Activated CD8-positive, alpha-beta memory T cell treated with anti-CD3 and anti-CD28 coated beads, Interleukin-2, amount 10 ng/mL, durations not matched to agents 7 days and 5 days (primary cell): ENCODE measurements at places on chromosomes 1 and 21.

DNA sequence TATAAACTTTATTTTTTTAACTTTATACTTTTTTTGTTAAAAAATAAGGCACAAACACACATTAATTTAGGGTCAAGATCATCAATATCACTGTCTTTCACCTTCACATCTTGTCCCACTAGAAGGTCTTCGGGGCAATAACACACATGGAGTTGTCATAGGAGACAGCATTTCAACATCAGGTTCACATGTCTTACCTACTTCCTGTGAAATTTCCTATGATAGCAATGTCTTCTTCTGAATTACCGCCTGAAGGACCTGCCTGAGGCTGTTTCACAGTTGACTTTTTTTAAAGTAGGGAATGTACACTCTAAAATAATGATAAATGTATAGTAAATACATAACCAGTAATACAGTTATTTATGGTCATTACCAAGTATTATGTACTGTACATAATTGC, 559.4 kb downstream of the PLPP3 start:
- no peak for DNase-seq

- no peak for DNase-seq
These were observed 14.0 kb upstream of the PABPC4 start for GRCh38 chr1:39590546-39590945.

- no peak for DNase-seq
These were observed 28.2 kb downstream of the FAAH start for GRCh38 chr1:46422261-46422871.

- no peak for DNase-seq
These were observed 124.7 kb downstream of the SYT2 start for GRCh38 chr1:202585590-202585933.

- peak; percentile 21 for DNase-seq
These were observed 5.4 kb downstream of the CD2 start for GRCh38 chr1:116759636-116760035.

- DNase-seq, result no peak
These were observed 73.9 kb downstream of the MATN1 start for GRCh38 chr1:30649321-30649991.

DNA sequence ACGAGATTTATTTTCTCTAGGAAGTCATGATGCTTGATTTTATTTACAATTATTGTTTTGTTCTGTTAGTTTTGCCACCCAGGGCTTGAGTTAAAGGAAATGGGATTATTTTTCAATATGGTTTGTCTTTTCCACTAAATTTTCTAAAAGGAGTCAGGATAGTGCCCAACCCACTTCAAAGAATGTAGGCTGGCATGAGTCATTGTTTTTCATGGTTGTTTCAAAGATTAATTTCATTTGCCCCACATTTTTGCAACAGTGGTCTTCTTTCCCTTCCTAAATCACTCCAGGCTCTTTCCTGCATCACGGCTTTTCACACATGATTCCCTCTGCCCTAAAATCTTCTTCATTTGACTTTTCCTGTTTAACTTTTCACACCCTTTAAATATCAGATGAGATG, 2.5 kb downstream of the SLAMF6 start:
- DNase-seq, result no peak
